ENCODE measurements at places on chromosomes 6 and 20.

DNA sequence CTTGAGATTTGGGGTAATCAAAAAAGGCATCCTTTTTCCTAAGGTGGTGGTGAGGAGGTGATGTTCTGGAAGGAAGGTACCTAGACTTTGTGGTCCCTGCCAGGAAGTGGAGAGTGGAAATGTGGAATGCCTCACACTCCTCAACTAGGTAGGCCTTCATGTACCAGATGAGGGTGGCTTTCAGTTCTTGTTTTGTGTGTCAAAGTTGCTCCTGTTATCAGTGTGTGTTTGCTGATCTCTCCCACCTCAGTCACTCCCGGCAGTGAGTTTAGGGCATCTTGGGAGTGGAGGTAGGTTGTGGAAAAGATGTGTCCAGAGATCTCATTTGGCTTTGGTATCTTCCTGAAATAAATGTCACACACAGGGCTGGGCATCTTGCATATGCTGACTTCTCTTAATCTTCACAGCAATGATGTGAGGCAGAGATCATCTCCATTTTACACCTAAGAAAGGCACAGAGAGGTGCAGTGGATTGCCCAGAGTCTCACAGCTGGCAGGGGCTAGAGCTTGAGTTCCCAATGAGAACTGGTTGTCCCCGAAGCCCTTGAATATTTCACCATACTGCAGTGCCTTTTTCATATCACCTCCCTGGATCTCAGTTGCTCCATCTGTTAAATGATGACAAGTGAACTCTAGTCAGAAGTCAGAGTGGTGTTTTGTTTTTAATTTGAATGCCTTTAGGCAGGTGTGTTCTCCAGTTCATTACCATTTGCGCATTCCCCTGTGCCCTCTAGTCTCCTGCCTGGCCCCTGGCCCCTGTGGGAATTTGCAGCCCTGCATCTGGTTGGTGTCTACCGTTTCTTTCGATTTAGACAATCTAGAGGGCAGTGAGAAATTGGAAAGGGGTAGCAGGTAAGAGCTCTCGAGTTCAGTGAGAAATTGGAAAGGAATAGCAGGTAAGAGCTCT lies 2.9 kb downstream of the PKIG start:
- DNase-seq: no peak

DNA sequence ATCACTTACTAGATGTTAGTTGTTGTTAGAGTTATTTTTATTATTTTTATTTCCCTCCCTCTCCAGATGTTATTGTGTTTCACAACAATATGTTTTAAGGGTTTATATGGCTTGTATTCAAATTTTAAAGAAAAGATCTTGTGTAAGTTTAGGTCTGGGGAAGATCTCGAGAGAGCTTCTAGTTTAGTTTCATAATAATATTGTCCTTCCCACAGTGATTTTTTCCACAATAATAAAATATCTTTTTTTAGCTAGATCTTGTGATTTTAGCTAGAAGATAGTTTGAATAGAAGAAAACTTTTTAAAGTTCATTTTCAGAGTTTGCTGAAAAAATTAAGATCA lies 55.0 kb downstream of the ADGRG6 start:
- DNase-seq: no peak

GRCh38 chr20:41364236-41364855 lies 2.3 kb downstream of the EMILIN3 start:
- no peak for DNase-seq

DNA sequence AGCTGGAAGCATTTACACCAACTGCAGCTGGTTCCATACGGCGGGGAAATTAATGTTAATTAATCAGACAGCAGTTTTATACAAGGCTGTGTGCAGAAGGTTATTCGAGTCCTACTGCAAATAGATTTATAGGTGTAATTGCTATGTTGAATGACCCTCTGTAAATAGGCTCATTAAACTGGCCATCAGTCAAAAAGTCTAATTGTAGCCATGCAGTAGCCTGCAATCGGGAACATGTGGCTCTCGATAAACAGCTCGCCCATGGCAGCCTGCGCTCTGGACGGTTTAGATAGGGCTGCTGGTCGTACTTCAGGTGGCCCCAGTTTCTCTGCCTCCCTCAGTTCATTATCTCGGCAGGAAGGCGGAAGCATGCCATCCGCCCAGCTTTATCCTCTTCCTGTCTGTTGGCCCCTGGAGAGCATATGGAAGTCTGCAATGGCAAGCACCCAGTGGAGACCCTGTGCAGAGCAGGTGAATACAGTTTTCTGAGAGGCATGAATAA lies 143.2 kb downstream of the MBOAT1 start:
- no peak for DNase-seq

GRCh38 chr20:44145131-44145775 lies 41.7 kb downstream of the JPH2 start:
- DNase-seq: no peak

GRCh38 chr20:13671916-13672378 lies 33.2 kb upstream of the TASP1 start:
- DNase-seq: peak; percentile 8

GRCh38 chr6:12479881-12480280 lies 189.7 kb downstream of the EDN1 start:
- DNase-seq: no peak

- DNase-seq: no peak
Observed at GRCh38 chr6:34484899-34485298, 19.0 kb downstream of the PACSIN1 start.

GRCh38 chr6:54981647-54982046 lies 135.1 kb downstream of the FAM83B start:
- DNase-seq: no peak

DNA sequence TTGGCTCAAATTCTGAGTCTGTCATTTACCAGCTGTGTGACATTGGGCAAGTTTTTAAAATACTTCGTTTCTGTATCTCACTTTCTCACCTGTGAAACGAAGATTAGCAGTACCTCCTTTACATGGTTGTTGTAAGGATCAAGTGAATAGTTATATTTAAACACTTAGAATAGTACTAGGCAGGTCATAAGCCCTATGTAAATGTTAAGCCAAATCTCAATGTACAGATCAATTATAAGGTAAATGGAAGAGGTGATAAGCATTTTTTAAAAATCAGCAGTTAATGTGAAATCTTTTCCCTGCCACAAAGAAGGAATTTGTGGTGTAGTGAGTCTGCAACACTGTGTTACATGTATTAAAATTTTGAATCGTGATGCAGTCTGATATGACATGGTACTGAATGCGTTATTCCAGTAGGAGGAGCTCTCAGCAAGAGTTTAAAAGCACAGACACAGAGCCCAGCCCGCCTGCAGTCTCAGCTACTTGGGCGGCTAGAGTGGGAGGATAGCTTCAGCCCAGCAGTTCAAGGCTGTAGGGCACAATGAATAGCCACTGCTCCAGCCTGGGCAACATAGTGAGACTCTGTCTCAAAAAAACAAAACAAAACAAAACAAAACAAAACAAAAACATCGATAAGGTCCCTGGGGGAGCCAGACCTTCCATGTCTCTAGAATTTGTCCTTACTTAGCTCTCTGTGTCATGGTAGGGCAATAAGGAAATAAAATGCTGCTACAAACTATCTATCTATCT lies 46.0 kb downstream of the GTF2H5 start:
- peak; percentile 83 for DNase-seq

DNA sequence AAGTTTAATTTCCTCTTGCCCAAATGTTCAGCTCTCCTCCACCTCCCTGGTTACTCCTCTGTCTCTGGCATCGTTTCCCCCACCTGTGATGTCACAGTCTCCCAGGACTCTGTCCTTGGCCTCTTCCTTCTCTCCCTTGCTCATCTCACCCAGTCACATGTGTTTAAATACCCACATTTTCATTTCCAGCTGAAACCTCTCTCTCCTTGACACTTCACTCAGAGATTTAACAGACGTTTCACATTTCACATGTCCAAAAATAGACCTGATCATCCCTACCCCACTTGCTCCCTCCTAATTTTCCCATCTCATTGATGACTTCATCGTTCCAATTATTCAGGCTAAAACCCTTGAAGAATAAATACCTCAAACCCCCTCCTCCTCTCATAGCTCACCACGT lies 604.1 kb upstream of the JAG1 start:
- DNase-seq: no peak

DNA sequence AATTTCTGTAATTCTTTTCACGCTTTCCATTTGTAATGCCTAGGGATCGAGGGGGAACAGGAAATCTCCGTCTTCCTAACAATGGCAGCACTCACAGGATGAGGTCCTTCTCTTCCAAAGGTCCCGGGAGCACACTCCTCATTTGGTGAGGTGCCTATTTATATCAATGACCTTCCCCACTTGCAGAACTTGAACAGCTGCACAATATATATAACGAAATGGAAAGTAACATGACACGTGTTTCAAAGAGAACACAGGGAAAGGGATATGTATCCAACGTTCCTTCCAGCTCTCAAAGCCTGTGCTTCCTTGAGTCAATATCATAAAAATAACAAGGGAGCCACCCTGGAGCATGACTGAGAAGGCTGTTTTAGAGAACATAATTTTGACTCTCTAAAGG lies 78.6 kb upstream of the RBM24 start:
- no peak for DNase-seq

DNA sequence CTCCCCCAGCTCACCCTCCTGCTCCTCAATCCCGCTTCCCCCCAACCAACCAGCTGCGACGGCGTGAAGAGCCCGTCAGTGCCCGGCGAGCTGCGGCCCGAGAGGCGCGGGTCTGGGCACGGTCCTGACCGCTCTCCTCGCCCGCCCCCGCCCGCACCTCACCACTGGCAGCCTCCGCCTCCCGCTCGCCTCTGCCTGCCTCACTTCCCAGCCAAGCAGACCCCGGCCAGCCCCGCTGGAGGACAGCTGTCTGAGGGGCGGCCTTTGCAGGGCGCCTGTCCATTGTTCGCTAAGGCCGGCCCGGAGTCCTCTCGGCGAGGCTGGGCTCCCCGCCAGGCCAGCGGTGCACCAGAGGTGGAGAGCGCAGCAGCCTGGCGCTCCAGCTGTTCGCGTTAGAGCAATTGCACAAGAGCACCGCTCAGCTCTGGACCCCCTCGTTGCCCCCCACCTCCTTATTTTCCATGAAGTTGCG lies 1.3 kb downstream of the SOBP start:
- peak; percentile 53 for DNase-seq

- peak; percentile 95 for DNase-seq
Observed at GRCh38 chr6:45655745-45656476, 278.2 kb upstream of the SUPT3H start.

- DNase-seq: no peak
Observed at GRCh38 chr6:111759836-111760785, 113.1 kb downstream of the FYN start.

Data from RKO (cell line).